ENCODE measurements at places on chromosomes 3 and 15.

- DNase-seq, result no peak
These were observed 8.5 kb downstream of the ITPKA start for GRCh38 chr15:41501931-41502794.

DNA sequence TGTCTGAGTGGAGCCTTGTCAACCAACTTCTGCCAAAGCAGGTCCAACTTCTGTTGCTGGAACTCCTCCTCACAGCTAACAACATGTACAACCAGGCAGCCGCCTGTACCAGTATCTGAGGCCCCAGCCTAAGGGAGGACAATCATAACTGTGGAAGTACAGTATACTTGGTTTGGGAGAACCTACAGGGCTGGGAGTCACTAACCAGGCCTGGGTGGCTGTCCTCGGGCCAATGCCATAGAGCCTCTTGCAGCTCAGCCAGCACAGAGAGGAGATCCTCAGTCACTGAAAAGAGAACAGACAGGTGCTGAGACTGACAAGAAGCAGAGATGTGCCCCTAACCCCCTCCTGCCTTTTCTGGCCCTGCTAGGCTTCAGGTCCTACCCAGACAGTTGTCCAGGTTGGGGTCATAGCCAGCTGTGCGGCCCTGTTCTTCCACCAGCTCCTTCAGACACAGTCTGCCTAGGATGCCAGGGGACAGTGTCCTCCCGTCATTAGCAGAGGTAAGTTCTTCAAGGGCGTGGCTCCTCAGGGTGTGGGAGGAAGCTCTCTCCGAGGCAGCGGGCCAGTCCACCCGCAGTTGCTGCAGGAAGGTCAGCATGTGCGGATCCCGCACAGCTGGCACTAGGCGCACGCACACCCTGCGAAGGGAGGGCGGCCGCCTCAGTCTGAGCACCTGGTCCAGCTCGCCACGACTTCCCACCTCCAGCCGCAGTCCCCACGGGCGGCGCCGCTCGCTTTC lies 980 bp downstream of the DALRD3 start:
- no peak for DNase-seq

DNA sequence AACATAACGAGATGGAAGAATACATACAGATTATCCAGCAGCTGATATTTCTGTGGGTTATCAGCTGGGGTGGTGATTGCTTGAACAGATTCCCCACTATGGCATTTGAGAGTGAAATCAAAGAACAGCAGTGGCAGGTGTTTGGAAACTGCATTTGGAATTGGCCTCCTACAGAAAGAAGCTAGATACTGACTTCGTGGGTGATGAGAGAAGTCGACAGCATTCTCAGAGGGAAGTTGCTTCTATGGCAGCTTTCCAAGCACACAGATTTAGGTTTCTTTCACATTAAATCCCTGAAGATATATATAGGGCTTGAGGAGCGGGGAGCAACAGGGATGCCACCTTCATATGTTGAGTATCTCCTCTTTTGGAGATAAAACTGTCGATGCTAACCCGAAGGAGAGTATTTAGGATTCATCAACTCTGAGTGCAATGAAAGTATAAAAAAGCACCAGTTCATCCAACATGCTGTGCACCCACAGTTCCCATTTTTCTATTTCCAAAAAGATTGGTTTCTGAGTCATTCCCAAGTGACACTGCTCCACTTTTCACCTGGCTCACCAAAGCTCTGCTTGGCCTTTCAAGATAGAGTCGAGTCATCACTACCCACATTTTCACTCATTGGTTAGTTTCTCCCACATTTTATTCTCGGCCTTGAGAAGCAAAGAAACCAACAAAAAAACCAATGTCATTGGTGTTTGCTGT lies 579.8 kb upstream of the SUCLG2 start:
- no peak for DNase-seq

- no peak for DNase-seq
These were observed 14.6 kb downstream of the PRR20G start for GRCh38 chr3:127273206-127273605.

- DNase-seq, result no peak
These were observed 218.9 kb downstream of the CDIN1 start for GRCh38 chr15:36798366-36798765.

GRCh38 chr15:48678851-48679250 lies 33.3 kb upstream of the FBN1 start:
- DNase-seq, result no peak

DNA sequence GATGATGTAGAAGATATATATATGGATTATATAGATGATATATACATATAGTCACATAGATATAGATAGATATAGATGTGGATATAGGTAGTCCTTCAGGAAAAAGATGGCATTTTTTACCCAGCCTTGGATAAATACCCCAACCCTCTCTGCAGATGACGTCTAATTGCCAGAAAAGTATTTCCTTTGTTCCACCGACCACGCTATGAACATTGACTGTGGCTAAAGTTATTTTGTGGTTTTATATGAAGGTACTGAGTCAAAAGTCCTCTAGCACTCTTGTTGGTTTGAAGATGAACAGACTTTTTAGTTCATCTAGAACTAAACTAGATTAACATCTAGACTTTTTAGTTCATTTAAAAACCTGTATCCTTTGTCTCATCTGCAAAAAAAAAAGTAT lies 207.7 kb downstream of the PLOD2 start:
- no peak for DNase-seq
